ENCODE measurements at places on chromosomes 5 and 9.
A peak's percentile ranks its signal among the peaks of the same experiment; 100 is the strongest.

GRCh38 chr5:171776213-171776612 lies 9.4 kb upstream of the SMIM23 start:
- DNase-seq = no peak

DNA sequence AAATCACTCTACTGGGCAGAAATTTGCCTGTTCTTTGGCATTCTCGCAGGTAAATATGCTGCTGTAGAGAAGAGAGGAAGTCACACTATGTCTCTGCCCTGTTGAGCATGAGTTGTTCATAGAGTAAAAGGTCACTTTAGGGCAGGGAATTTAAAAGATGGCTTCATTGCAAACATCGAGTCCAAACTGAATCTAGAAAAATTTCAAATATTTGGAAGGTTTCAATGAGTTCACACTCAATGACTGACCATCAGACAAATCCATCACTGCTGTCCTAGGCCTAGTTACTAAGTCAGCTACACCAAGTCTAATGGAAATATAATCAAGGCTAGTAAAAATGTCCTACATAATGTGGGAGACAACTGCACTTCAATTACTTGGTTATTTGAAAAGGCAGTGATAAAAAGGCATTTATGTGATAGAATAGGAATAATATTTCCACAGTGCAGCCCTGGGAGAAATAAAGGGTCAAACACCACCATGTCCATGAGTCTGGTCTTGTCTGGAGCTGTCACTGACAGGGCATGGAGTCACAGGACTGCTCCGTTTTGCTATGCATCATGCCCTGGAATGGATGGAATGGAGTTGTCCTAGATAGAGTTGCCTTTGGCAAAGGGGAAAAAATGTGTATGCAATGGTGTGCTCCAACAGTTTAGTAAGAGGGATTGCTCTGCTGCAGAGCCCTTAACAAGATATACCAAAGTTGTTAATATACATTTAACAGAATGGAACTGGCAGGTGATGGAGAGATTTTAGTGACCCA lies 218.5 kb upstream of the DAPK1 start:
- no peak for DNase-seq

- no peak for DNase-seq
These were observed 17.5 kb downstream of the STXBP1 start for GRCh38 chr9:127629468-127630081.

DNA sequence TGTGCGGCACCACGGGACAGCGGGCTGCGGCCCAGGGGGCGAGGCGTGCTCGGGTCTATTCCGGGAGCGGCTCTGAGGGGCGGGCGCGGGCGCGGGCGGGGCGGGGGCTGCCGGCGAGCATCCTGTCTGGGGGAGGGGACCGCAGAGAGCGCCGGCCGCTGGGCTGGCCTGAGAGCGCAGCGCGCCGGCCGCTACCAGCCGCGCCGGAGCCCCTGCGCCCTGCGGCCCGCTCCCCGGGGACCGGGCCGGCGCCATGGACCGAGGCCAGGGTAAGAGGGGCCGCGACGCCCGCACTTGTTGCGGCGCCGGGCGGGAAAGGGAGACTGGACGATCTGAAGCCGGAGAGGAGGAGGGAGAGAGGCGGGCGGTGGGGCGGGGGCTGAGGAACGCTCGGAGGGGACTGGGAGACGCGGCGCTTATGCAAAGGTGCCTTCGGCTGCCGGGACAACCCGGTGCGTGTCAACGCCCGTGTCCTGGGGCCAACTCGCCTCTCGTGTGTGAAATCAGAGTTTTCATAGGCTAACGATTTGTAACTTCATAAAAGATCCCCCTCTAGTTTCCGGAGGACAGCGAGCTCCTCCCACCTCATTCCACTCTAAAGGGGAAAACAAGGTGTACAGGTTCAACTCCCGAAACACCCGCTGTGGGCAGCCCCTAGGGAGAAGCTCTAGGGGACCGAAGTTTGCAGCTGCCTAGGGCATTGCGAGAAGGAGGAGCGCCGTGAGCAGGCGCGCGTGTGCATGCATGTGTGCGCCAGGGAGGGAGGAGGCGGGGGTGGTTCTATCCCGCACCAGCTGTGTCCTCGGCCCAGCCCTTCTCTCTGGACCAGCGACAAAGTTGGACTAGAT lies at the start of gene AFAP1L1:
Gene AFAP1L1, plus strand, starts transcription at position 144 of the 848 bp plus-strand sequence. Its CDS starts 110 bp downstream, at position 254.
- peak; percentile 89 for DNase-seq

GRCh38 chr9:110541950-110542349 lies 37.6 kb downstream of the SVEP1 start:
- DNase-seq = no peak

- DNase-seq = no peak
These were observed 15.7 kb upstream of the OR2Y1 start for GRCh38 chr5:180755601-180756000.

DNA sequence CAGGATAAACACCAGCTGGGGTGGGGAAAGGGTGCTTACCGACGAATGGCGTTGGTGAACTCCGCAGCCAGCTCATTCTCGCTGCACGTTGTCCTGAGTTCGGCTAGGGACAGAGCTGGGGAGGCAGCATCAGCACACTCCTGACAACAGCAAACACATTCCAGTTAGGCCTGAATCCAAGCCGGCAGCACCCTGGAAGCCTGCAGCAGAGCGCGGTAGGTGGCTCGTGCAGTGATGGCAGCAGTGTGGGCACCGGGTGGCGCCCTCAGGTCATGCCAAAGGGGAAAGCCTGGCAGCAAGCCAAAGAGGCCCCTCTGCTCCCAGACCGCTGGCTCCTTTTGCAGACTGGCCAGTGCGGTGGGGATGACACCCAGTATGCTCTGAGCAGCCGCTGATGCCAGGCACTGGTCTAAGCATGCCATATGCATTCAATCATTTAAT lies 66.9 kb downstream of the DCP2 start:
- peak; percentile 88 for DNase-seq

DNA sequence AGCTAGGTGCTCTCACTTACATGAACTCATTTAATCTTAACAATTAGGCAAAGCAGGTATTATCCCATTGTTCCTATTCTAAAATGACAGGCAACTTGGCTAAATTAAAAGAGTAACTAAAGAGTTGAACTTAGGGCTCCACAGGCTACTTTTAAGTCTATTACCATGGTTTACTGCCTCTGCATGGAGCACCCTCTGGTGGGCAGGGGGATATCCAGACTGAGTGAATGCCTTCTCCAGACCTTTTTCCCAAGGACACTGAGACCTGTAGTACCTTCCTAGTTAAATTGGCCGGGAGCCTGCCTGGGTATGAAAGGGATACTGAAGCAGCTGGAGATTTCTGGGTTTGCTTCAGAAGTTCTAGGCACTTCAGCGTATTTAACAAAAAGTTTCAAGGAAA lies 238.1 kb downstream of the ELAVL2 start:
- DNase-seq = no peak

DNA sequence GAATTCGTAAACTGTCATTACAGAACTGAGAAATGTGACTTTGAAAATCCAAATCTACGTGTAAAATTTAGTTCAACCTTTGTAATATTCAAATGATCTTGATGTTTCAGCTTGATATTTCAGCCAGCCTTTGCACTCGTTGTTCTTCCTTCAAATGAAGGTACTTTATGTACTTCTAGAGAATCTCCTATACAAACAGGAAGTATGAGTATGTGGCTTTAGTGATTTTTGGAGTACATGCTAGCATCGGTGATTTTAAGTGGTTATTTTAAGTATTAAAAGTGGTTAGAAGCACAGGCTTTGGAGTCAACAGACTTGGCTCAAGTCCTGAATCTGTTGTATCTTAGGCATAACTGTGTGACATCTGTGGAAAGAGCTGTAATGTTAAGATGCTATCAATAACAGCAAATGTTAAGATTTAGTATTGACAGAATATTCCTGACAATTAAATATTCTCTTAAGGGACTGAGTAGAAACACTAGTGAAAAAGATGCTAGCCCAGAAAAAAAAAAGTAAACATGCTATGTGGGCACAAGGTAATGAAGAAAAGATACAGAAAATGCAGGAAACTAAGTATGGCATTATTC lies 398.0 kb downstream of the ADGRV1 start:
- no peak for DNase-seq

DNA sequence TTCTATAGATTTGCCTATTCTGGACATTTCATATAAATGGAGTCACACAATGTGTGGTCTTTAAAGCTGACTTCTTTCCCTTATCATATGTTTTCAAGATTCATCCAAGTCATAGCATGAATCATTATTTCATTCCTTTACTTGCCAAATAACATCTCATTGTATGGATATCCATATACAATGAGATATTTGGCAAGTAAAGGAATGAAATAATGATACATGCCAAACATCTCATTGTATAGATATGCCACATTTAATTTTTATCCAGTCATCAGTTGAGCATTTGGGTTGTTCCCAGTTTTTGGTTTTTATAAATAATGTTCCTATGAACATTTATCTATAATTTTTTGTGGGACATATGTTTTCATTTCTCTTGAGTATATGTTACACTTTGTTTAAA lies 20.5 kb upstream of the OR2K2 start:
- no peak for DNase-seq

DNA sequence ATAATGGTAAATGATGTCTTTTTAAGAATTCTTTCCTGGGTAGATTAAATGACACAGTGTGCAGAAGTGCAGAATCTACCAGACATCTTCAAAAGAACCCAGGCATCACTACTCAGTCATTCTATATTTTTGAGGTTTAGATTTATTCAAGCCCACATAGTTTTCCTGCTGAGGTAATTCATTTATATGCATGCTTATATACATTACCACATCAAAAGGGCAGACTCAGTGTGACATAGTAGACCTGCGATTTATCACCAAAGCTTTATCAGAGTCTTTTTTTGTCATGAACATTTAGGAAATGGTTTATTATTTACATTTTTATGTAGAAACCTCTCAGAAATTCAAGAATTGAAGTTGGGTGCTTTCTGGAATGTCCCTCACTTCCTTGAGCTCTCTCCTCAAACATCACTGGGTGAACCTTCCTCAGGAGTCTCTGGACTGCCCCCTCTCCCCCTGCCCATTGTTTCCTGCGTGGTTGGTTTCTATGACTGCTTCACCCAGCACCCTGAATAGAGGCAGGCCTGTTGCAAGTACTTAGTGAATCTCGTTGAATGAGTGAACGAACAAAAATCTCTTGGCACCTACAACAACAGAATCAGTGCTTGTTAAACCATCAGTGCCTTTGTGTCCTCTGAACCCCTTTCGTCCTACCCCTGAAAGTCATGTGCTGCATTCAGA lies 42.5 kb downstream of the ADAMTS16 start:
- no peak for DNase-seq

- DNase-seq = no peak
These were observed 142.9 kb downstream of the NFIB start for GRCh38 chr9:14170973-14171596.

- DNase-seq = no peak
These were observed 149.2 kb upstream of the RGMB start for GRCh38 chr5:98624145-98624880.

- DNase-seq = no peak
These were observed 56.1 kb downstream of the PCDH1 start for GRCh38 chr5:141822144-141822543.

- DNase-seq = no peak
These were observed 13.5 kb upstream of the MCCC2 start for GRCh38 chr5:71573591-71573990.

- no peak for DNase-seq
These were observed 431.6 kb downstream of the ICE1 start for GRCh38 chr5:5854087-5854486.

- DNase-seq = no peak
These were observed 10.9 kb upstream of the RXFP3 start for GRCh38 chr5:33925278-33925677.

DNA sequence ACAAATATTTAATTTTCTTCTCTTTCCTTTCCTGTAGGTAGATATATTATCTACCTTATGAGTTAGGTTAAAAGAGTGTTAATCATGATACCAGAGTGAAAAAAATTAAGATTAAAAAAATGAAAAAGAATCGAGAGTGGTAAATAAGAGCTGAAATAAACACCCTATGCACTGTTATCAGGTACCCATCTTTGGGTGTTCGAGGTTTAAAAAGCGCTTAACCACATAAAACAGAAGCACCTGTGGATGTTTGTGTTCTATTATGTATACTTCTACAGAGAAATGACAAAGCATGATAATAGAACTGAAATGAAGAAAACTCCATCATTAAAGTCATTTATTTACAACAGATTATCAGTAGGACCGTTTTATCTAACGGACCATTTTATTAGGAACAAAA lies 25.7 kb upstream of the GCNT4 start:
- DNase-seq = no peak

- no peak for DNase-seq
These were observed 105.3 kb upstream of the COL5A1 start for GRCh38 chr9:134536101-134536900.

GRCh38 chr5:50320131-50320749 lies 120.8 kb downstream of the EMB start:
- no peak for DNase-seq

- DNase-seq = no peak
These were observed 77.1 kb downstream of the MAP1B start for GRCh38 chr5:72184408-72184807.

DNA sequence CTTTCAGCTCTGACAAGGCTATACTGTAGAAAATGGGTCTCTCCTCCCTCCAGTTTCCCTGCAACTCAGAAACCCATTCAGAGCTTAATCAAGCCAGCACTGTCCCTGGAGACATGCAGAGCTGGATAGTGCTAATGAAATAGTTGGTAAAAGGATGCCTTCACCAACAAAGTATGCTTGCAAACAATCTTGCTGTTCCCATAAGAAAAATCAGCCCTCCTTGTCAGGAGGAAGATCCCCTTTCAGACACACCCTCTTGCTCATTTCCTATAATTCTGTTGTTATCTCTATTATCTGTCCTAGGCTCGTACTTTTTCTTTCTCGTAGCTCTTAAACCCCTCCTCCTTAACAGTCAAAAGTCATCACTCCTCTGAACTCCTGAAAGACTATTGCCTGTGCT lies 9.9 kb upstream of the OSMR start:
- DNase-seq = no peak

DNA sequence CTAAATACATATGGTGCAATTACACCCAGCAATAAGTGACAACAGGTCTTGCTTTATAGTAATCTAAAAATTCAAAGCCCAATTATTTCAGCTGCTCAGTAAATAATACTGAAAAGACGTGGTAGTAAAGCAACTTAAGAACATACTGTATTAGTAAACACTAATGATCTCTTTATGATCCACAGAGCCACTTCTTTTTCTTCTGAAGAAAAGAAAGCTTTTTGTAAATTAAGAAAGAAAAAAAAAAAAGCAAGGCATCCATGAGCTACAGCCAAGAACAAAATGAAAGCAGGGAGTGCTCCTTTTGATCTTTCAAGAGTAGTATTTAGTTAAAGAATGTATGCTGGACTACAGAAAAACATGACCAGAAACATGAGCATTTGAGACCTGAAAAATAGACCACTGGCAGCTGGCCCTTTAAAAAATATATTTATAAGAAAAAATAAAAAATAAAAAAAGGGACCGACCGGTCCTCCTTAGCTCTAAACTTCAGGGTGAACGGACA lies 348.7 kb downstream of the GLIS3 start:
- no peak for DNase-seq

- DNase-seq = no peak
These were observed 136.3 kb downstream of the MED27 start for GRCh38 chr9:131943351-131943841.
